ENCODE measurements at places on chromosomes 3 and 15.

DNA sequence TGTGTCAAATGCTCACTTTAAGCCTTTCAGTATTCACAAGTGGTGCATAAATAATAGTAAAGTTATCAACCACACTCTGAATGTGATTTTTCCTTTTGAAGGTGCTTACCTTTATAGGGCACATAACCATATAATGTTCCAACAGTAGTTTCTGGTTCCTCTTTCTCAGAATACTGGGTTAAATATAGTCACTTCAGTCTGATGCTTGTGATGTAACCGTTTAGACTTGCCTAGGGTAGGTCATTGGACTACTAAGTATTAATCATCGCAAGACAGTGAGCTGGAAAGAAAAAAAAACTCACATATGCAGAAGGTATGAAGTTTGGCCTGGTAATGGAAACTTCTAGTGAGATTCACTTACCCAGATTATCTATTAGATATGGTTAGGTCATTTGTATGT lies 1.9 kb downstream of the KBTBD8 start:
- no peak for ATAC-seq

DNA sequence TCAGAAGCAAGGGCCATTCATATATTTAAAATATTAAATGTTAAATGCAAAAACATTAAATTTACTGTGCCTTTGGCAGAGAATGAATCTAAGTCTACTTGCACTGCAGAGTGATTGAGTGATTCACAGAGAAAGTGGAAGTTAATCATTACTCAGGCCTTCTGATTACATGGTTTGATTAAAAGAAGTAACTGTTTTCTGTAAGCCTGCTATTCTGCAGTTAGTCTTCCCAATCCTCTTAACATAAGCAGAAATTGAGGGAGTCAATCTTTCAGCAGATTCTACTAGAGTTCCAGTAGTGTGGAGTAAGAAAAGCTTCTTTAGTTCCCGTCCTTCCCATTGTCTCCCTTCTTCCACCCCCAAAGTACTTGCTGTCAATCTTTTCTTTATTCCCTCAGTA lies 1.5 kb downstream of the NLGN1 start:
- ATAC-seq: no peak

DNA sequence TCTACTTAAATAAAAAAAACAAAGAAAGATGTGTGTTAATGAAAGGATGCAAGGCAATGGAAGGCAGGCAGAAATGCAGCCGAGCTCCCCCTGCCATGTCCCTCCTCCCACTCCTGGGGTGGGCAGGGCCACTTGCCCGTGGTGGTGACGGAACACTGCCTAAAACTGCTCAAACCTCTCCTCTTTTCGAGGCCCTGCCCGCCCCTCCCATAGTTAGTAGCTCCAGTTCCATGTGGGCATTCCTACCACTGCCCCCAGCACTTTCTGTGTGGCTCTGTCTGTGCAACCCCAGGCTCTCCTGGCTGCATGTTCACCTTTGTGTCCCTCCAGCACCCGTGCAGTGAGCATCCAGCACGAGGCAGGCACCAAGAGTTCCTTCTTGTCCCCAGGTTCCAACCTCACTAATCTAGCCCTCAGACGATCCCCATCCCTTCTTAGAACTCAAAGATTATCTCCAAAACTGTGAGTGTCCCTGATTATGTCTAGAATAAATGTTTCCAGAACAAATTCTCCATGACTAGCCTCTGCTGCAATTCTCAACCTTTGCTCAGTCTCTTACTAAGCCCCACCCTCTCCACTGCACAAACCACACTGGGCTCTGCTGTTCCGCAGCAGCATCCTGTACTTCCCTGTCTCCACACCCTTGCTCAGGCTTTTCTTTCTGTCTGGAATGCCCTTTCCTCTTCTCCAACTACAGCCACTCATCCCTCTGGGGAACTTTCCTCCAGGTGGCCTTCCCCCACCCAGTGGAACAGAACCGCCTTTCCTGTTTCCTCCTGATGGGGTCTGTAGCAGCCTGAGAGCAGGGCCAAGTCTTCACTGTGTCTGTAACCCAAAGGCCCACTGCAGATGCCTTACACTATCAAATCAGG lies 32.6 kb upstream of the SPTBN5 start:
- ATAC-seq: no peak

GRCh38 chr3:165778891-165779290 lies 58.3 kb downstream of the BCHE start:
- no peak for ATAC-seq

DNA sequence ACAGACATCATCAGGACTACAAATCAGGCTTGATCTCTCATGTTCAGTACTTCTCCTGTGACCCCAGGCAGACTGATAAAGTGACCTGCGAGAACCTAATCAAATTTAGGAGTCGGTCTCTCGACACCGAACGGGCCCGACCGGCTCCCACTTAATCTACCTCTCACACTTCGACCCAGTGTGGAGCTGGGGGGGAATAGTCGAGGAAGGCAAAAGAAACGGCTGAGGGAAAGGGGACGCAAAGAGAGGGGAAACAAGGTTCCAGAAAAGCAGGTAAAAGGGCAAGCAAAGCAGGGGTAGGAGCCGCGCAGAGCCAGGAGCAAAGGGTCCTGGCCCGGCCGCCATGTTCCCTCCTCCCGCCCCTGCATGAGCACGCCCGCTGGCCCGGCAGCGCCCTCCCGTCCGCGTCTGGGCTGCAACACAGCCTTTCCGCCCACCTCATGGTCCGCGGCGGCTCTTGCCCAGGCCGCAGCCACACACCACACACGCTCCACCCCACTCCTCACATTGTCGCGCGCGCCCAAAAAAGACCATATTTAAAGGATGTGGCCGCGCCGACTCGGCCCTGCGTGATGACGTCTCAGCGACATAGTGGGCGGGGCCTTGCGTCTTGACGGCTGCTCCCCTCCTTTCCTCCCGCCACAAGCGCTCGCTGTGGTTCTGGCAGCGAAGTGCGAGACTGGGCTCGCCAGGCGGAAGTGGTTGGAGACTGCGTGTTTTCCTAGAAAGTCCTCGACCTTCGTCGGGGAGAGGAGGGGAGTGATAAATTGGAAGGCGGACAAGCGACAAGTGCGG lies at the start of gene ICE2:
ICE2 (minus strand) TSS at position 577 of the 795 bp plus-strand sequence. CDS start 1,165 bp downstream, outside the sequence.
- peak; percentile 97 for ATAC-seq

DNA sequence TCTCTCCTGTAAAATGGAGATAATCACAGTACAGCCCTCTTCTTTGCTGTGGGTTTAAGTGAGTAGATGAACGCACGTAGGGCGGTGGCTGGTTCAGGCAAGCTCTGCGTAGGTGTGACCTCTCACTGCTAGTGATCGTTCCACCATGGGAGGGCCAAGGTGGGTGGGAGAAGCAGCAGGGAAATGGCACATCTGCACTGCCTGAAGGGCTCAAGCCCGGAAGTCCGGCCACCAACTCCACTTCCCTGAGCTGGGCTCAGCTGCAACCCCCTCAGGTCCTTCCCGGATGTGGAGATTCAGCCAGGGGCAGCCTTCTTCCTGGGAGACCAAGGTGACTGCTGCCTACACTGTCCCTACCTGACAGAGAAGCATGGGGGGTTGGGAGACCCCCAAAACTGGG lies 102.9 kb downstream of the ADCY5 start:
- ATAC-seq: no peak

DNA sequence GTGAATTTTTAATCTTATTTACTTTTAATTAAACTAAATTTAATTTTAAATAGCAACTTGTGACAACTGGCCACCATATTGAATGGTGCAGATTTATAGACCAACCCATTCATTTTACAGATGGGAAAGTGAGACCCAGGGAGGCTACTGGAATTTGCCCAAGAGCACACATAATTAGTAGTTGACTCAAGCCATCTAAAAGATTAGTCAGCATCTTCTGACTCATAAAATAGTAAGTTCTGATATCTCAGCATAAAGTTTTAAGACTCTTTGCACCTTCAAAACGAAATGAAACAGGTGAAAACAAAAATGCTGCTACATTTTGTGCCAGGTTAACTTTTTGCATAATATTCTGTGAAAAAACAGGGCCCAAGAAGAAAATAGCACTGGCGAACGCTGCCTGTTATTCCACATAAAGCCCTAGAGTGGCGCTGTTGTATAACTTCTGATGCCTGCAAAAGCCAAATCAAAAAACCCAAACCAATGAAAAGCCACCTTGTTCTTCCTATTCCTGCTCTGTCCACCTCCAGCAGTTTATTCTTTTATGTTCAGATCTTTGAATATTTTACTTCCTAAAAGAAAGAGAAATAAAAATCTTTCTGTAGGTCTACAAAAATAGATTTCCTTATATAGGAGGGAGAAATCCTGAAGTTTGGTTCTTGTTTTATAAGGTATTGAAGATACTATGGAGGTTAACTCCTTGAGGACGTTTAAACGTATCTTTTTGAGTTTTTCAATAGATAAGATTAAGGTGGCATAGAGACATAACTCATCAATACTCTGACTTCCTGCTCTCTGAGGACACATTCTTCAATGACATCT lies 62.8 kb downstream of the OTOL1 start:
- no peak for ATAC-seq

GRCh38 chr3:155228676-155229075 lies 64.8 kb downstream of the STRIT1 start:
- no peak for ATAC-seq

GRCh38 chr3:151800431-151800830 lies 13.5 kb upstream of the AADAC start:
- ATAC-seq: no peak

DNA sequence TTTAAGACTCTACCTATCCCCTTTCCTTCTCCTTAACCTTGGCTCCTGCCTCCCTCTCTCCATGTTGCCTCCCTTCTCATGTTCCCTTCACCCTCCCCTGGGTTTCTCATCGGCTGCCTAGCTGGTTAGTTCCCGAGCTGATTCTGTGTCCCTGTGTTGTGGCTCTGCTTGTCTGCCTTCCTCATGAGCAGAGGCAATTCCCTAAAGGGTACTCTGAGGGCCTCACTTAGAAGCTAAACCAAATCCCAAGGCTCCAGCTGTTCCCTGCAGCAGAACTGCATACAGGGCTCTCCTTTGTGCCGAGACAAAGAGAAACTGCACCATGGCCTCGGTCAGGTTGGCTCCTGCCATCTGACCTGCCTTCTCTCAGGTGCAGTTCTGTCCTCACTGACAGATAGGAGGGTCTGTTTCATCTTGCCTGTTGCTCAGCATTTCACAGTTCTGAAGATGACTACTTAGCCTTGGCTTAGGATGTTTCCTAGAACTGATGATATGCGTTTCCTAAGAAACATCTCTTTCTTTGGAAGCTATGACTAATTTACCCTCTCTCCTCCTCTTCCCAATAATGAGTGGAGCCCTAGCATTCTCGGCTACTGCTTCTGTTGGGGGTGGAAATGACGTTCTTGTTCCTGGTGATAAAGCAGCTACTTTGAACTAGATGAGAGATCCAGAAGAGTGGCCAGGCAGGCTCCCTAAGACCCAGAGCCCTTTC lies 27.1 kb downstream of the DUOX1 start:
- ATAC-seq: no peak

DNA sequence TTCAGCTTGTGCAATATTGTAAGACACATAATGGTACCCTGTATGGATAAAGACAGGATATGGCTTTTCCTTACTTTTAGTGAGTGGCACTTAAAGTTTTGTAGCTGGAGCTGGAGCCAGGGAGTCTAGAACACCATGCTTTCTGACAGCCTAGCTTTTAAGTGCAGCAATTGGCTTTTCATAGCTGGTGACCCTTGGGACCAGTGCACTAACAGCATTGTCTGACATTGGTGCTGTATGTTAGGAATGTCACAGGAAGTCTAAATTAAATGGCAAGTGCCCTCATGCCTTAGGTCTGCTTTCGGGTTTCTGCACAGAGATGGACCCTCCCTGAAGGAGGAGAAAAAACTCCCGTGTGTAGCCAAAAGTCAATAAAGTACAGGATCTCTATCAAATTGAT lies 628.2 kb downstream of the NR2F2 start:
- ATAC-seq: no peak

DNA sequence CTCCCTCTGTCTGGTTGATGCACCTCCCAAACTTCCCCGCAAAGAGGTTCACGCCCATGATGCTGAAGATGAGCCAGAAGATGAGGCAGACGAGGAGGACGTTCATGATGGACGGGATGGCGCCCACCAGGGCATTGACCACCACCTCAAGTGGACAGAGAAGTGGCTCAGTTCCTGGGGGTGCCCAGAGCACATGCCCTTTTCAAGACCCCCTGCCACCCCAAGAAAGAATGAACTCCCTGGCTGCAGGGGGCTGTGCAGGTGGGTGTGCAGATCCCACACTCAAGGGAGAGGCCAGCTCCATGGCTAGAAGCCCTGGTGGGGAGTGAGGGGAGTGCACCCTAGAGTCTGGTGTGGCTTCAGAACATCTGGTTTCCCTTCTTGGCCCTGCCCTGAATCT lies 64.1 kb downstream of the EXOG start:
- ATAC-seq: no peak

GRCh38 chr15:22942306-22942855 lies 37.8 kb downstream of the CYFIP1 start:
- no peak for ATAC-seq

- ATAC-seq: peak; percentile 66
These were observed 633.9 kb upstream of the TGFBR2 start for GRCh38 chr3:29972320-29972993.

DNA sequence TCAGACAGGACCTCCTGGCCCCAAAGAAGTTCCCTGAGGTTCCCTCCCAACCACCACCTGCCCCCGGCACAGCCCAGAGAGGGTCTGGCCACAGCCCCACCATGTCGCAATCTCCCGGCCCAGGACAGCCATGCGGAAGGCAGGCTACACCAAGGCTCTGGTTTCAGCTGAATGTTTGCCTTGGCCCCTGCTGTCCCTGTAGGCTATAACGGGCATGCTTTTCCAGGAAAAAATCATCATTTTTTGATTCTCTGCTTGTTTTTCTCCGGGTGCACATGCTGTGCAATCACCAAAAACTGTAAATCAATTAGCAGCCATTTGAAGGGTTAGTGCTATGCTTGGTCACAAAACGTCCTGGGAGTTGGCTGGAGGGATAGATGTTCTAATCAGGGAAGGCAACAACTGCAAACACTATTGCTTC lies 142.7 kb upstream of the IGF1R start:
- ATAC-seq: peak; percentile 72

DNA sequence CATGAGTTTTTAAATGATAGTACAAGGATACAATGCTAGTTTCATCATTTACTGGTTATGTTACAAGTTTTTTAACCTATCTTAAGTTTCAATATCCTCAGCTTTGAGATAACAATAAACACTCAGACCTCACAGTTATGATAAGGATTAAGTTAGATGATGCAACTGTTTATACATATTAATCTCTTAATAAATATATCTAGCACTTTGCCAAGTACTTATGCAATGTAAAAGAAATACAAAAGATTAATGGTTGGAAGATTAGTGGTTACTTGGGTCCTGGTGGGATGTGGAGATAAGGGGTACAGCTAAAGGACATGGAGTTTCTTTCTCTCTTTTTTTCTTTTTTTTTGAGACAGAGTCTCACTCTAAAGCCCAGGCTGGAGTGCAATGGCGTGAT lies 12.0 kb downstream of the SPPL2A start:
- no peak for ATAC-seq

GRCh38 chr3:115415246-115415996 lies 207.9 kb upstream of the GAP43 start:
- ATAC-seq: no peak

DNA sequence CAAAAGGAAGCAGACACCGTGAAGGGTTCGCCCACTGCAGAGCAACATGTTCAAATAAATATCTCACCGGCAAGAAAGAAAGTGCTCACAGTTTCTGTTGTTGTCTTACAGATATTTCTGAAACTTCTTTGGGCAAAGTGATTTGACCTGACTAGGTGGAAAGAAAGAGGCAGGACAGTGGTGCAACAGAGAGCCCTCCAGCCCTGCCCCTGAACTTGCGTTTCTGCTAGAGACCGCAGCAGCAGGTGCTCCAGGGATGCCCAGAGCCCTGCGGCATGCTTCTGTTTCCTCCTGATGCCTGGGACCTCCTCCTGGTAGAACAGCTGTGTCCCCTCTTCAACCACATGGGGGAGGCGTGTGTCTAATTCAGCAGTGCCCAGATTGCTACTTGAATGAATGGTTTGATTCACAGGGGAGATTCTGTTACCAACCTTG lies 123.4 kb downstream of the ATP10A start:
- no peak for ATAC-seq
